Choroid plexus epithelial cell (primary cell): ENCODE measurements at places on chromosomes 3 and 15.

DNA sequence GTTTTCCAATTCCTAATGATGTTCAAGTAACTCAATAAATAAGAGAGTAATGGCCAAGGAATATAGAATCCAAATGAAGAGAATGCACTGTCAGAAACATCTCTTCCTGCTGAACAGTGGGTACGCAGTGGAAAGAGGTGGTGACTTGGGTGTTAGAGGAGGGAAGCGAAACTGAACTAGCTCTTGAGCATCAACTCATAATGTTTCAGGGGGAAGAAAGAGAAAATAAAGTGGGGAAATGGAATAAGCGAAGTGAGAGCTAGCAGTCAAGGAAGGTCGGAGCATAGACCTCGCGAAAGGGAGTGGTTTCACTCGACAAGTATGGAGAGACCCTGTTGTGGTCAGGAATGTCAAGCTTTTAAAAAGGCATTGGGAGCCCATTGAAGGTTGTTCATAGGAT is 309.5 kb downstream of the GAP43 start:
- DNase-seq: no peak

GRCh38 chr3:190883973-190884832 is 21.7 kb upstream of the GMNC start:
- DNase-seq: peak; percentile 81

DNA sequence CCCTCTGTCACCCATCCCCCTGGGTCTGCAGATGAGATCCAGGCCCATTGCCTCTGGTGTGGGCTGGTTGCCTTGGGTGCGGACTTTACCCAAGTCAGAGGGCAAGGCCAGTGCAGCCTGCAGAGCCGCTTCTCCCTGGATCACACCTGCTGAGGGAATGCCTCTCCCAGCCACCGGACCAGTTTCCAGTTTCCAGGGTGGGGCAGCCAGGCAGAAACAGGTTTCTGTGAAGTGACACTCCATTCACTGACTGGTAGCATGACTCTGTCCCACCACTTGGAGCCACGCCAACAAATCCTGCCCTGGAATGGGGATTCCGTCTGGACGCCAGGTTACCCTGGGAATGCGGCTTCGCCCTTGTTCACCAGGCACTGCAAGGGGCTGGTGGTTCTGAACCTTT is 30.0 kb downstream of the PAQR5 start:
- DNase-seq: no peak

DNA sequence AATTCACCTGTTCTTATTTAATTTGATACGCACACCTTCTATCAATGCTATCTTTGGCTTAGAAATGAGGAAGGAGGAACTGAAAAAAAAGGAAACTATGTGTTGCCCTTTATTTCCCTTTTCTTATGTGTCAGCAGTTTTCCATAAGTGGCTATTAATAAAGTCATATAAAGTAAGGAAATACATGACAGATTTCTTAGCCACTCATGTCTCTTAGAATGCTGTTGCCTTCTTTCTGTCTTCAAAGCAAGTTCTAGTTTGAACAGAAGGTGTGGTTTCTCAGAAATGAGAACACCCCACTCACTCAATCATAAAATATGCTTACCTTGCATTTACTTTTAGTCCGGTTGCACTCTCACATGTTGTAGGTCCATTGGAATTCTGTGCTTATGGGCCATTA is 640.5 kb upstream of the GRM7 start:
- DNase-seq: no peak

DNA sequence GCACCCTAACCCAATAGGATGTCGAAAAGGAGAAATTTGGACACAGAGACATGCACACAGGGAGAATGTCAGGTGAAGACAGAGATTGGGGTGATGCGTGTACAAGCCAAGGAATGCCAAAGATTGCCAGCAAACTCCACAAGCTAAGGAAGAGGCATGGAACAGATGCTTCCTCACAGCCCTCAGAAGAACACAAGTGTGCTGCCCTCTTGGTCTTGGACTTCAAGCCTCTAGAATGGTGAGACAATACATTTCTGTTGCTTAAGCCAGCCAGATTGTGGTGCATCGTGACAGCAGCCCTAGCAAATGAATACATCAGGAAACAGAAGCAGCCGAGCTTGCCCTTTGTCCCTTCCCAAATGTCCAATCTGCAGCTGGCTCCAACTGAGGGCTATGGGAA is 23.7 kb upstream of the ARL8B start:
- DNase-seq: no peak

- peak; percentile 70 for DNase-seq
These were observed 342.7 kb downstream of the PTPRG start for GRCh38 chr3:61903931-61904657.
